ENCODE measurements at places on chromosomes 1 and 21. TPM values are rescaled to one million over a fixed set of nuclear protein-coding genes. Genes with fewer than 3 reads are reported as not detected.

- H3K4me1 ChIP-seq: peaks cover 29% of the 10 kb centered on the region
- H3K27ac ChIP-seq: no peak overlapping the region
- H3K27me3 ChIP-seq: no peaks in the 10 kb centered on the region
- H3K4me3 ChIP-seq: no peak overlapping the region
- DNase-seq: no peak
Observed at GRCh38 chr1:173195596-173196088, 11.5 kb downstream of the TNFSF4 start.

GRCh38 chr1:200793677-200794076, 55.0 kb downstream of the CAMSAP2 start:
- no peak overlapping the region for H3K27ac ChIP-seq
- H3K4me3 ChIP-seq: no peak overlapping the region
- H3K4me1 ChIP-seq: peaks cover 27% of the 10 kb centered on the region
- DNase-seq: no peak
- peaks cover 3% of the 10 kb centered on the region for H3K36me3 ChIP-seq
- H3K27me3 ChIP-seq: no peaks in the 10 kb centered on the region

DNA sequence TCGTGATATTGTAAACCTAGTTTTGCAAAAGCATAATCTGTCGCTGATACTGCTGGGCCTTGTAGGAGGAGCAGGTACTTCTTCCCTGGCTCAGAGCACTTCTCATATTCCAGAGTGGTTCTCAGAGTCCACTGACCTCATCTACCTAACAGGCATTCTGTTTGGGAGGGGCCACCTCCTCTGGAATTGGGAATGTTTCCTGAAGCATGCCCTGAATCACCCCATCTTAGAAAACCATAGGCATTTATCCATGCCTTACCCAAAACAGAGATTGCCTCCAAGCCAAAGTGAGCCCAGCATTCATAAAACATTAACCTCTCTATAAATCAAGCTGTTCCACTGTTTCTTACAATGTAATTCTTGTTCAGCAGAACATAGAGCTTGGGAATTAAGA, 35.1 kb downstream of the SLC44A3 start:
- DNase-seq: peak; percentile 46
- H3K36me3 ChIP-seq: no peaks in the 10 kb centered on the region
- H3K4me3 ChIP-seq: peak overlapping the region; percentile 73
- H3K4me1 ChIP-seq: peaks cover 15% of the 10 kb centered on the region

GJA5 gene
- total RNA-seq: 2.3 TPM

DNA sequence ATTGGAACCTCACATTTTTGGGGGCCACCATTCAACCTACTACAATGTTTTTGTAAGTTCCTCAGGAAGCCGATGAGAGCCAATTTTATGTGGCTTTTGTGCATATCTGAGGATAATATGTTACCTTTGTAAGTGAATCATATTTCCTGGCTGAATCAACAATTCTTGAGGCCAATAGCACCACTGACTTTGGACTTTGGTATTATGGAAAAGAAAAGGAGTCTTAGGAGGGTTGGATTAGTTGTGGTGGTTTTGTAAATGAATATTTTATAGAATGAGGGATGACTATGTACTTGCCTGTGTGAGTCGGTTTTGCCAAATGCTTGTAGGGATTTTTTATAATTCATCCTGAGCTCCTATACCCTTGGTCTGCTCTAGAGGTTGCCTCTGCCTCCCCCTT, 181.5 kb upstream of the HMGB4 start:
- H3K4me1 ChIP-seq: peaks cover 31% of the 10 kb centered on the region
- H3K4me3 ChIP-seq: no peak overlapping the region
- peak; percentile 66 for DNase-seq
- H3K27ac ChIP-seq: peak overlapping the region; percentile 4
- H3K36me3 ChIP-seq: no peaks in the 10 kb centered on the region

DNA sequence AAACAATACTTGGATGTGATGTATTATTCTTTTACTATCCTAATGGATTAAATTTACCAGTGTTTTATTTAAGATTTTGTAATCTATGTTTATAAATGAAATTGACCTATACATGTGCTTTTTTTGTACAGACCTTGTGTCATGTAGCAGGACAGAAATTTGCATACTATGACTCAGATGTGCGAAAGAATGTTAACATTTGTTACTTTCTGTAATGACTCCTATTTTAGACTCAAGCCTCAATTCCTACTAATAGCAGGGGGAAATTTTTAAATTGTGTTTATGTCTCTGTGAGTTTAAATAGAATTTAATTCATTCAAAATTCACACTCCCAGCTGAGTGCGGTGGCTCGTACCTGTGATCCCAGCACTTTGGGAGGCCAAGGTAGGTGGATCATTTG, 21.8 kb upstream of the RIMKLA start:
- H3K36me3 ChIP-seq: no peaks in the 10 kb centered on the region
- no peaks in the 10 kb centered on the region for H3K27me3 ChIP-seq
- H3K27ac ChIP-seq: no peak overlapping the region
- DNase-seq: no peak
- no peak overlapping the region for H3K4me3 ChIP-seq

DNA sequence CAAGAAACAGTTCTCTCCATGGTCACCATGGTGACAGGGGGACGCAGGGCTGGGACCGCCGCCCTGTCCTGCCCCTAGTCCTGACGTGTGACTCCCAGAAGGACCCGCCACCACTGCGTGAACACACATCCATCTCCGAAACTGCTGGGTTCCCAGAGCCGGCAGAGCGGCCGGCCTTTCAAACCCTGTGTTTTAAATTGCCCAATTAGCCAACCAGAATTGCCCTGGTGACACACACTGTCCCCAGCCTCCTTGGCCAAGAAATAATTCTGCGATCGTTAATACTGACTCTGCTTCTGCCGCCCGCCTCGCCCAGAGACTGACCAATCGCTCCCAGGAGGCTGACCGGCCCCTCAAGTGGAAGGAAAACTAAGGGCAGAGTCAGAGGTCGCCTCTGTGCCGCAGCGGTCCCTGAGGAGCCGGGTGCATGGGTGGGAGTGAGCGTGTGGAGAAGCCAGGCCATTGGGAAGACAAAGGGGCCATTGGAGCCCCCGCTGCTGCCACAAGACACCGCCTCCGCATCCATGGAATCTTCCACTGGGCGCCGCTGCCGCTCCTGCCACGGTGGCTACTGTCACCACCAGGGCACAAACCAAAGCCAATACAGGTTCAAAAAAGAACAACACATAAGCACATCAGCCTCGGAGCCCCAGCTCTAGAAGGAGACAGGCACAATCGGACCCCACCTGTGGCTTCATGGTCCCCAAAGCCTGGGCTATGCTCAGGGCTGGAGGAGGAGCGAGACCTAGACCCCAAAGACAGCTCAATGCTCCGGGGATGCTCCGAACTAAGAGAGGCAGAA, 273.2 kb downstream of the NPHP4 start:
- no peaks in the 10 kb centered on the region for H3K36me3 ChIP-seq
- no peak for DNase-seq
- H3K27ac ChIP-seq: no peak overlapping the region
- H3K4me3 ChIP-seq: no peak overlapping the region
- no peaks in the 10 kb centered on the region for H3K4me1 ChIP-seq

- H3K36me3 ChIP-seq: no peaks in the 10 kb centered on the region
- H3K4me1 ChIP-seq: no peaks in the 10 kb centered on the region
- no peak overlapping the region for H3K4me3 ChIP-seq
Observed at GRCh38 chr1:69451196-69451595, 116.5 kb upstream of the LRRC7 start.

Measured in GM23248 (cell line).